ENCODE measurements at places on chromosomes 3 and 15. TPM values are rescaled to one million over a fixed set of nuclear protein-coding genes. Genes with fewer than 3 reads are reported as not detected.

KBTBD13 gene
- total RNA-seq: not detected

UQCC5 gene
- 11.7 TPM for total RNA-seq

FYTTD1 gene
- total RNA-seq: 35.7 TPM

MRPL3 gene
- total RNA-seq: 86.7 TPM

NRG4 gene
- total RNA-seq: not detected

DUOXA2 gene
- total RNA-seq: not detected

HGD gene
- total RNA-seq: 0.10 TPM

ADAMTS9 gene
- total RNA-seq: not detected

CDAN1 gene
- 23.8 TPM for total RNA-seq

PROS1 gene
- 0.06 TPM for total RNA-seq

TRH gene
- not detected for total RNA-seq

ARF4 gene
- 42.3 TPM for total RNA-seq

CHRD gene
- not detected for total RNA-seq

ZNF639 gene
- 34.7 TPM for total RNA-seq

GASK1A gene
- not detected for total RNA-seq

CPA3 gene
- not detected for total RNA-seq

FETUB gene
- not detected for total RNA-seq

TGM4 gene
- total RNA-seq: not detected

GHSR gene
- total RNA-seq: not detected

CD200 gene
- total RNA-seq: 4.0 TPM

GRM7 gene
- total RNA-seq: not detected

ITIH1 gene
- total RNA-seq: not detected

PLSCR2 gene
- total RNA-seq: not detected

PCLAF gene
- total RNA-seq: 114 TPM

EFL1 gene
- total RNA-seq: 31.6 TPM

LRRC15 gene
- not detected for total RNA-seq

MYL3 gene
- not detected for total RNA-seq

GOLGA8G gene
- not detected for total RNA-seq

RPL39L gene
- 18.4 TPM for total RNA-seq

HCN4 gene
- not detected for total RNA-seq

OGG1 gene
- 42.3 TPM for total RNA-seq

ACTRT3 gene
- 0.20 TPM for total RNA-seq

CAPN3 gene
- 5.3 TPM for total RNA-seq

GOLGA8A gene
- total RNA-seq: 262 TPM

RASL12 gene
- not detected for total RNA-seq

SEMA6D gene
- total RNA-seq: not detected

CPLX3 gene
- total RNA-seq: 0.12 TPM

TIMP4 gene
- total RNA-seq: not detected

GAP43 gene
- total RNA-seq: not detected

LINGO1 gene
- total RNA-seq: not detected

ARL14 gene
- total RNA-seq: not detected

SLC12A1 gene
- total RNA-seq: not detected

GPR15 gene
- 31.0 TPM for total RNA-seq

HOMER2 gene
- total RNA-seq: 7.9 TPM

FEZF2 gene
- total RNA-seq: not detected

KATNBL1 gene
- 40.8 TPM for total RNA-seq

CRELD1 gene
- 13.9 TPM for total RNA-seq

GPR87 gene
- total RNA-seq: 0.40 TPM

KLHL6 gene
- 40.4 TPM for total RNA-seq

CCR5 gene
- total RNA-seq: 25.2 TPM

Data from activated CD4-positive, alpha-beta T cell treated with anti-CD3 and anti-CD28 coated beads, Interleukin-2, amount 10 ng/mL, durations not matched to agents 7 days and 5 days (primary cell).